ENCODE measurements at places on chromosomes 11 and 22.

- no peak for DNase-seq
Measured at GRCh38 chr11:46335890-46336562, 11.2 kb upstream of the DGKZ start.

- no peak for DNase-seq
Measured at GRCh38 chr22:50035976-50036724, 21.9 kb downstream of the TTLL8 start.

GRCh38 chr11:124915541-124916369 is 3.3 kb upstream of the HEPN1 start:
- DNase-seq: no peak

- no peak for DNase-seq
Measured at GRCh38 chr22:44224166-44224565, 43.4 kb downstream of the PARVG start.

DNA sequence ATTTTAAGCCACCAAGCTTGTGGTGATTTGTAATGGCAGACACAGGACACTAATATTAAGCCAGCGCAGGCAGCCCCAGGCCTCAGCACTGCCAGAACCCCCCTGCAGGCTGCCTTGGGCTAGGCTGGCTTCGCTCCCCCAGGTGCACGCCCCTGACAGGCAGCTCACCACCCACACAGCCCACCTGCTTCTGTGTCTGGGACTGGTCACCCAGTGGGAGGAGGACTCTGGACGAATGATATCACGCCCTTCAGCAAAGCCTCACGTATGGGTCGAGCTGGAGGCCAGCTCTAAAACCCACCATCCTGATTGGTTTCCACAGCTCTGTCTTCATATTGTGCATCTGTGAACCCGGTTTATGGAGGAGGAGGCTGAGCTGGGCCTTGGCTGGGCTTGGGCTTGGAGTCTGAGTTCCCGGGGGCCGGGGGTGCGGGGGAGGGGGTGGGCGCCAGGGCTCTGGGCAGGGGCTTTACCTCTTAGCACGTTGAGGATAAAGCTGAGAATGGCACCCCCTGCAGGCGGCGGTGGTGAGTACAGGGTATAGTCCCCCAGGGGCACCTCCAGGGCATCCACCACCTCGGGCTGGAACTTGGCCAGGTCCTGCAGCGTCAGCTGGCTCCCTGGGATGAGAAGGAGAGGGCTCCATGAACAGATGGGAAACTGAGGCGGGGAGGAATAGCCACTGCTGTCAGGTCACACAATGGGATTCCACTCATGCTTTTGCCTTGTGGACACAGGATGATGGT is 13.8 kb downstream of the GGT5 start:
- DNase-seq: no peak

- DNase-seq: no peak
Measured at GRCh38 chr22:27246558-27246957, 555.0 kb downstream of the MN1 start.

DNA sequence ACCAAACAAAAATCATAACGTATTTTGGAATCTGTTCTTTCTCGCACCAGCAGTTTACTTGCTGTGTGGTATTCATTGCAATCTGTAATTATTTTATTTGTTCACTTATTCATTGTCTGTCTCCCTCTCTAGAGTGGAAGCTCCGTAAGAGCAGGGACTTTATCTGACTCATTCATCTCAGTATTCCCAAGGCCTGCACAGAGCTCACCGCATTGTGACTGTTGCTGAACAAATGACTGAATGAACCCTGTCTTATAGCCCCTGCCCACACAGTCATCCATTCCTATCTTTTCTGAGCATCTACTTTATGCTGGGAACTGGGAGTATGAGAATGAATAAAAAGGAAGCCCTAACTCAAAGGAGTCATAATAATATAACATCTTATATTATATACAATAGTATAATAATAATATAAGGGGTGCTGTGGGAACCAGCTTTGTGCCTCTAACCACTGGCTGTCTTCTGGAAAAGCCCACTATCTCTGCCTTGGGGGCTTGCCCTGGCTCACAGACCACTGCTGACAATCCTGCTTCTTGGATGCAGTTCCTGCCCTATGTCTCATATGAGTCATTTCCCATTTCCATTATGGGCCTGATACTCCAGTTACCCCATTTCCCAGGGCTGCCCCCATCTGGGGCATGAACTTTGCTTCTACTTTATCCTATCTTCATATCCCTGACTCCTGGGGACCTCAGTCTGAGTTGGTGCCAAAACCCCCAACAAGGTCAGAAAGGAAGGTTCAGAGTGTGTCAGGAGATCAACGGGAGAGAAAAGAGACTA is 11.0 kb downstream of the XRRA1 start:
- peak; percentile 30 for DNase-seq

- no peak for DNase-seq
Measured at GRCh38 chr11:101444851-101445250, 139.0 kb downstream of the TRPC6 start.

DNA sequence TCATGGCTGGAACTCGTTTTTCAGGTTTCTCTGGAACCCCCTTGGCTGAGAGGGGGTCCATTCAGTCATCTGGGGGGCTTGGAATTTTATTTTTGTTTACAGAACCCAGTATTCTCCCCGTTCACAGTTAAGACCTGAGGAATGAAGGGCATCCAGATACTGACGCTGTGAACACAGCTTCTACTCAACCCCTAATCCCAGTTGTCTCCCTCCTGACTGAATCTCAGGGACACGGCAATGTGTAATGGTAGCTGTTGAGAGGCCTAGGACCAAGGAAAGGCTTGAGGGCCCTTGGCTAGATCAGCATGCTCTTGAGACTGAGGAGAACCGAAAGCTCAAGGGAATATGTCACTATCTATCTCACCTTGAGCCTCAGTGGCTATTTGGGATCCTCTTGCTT is 113.6 kb downstream of the SWAP70 start:
- no peak for DNase-seq

DNA sequence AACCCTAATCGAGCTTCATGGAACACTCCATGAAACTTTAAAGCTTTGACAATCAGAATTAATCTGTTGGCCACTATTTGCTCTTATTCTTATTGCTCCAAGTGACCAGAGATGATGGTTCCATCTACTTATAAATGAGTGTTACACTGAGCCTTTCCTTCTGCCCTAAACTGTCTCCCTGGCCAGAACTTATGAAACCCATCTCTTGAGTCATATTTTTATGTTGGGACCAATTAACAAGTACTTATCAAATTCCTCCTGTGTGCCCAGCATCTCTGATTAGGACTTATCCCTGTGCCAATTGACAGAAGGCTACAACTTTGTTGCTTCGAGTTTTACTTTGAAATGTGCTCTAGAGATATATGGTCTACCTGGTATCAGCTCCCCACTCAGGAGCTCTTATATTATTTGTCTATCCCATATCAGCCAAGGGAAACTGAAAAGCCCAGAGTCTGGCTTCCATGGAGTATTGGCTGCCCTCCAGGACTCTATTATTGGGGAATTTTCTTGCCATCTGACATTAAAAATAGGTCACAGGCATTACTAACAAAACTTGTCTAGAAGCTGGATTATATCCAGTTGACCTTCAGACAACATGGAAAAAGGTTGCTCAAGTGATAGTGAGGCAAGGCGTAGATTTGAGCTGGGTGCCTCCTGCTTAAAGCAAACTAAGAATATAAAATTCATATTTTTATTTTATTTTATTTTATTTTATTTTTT is 8.8 kb downstream of the KREMEN1 start:
- no peak for DNase-seq

Measured in hepatic stellate cell (primary cell).